ENCODE measurements at places on chromosomes 1 and 21. TPM values are rescaled to one million over a fixed set of nuclear protein-coding genes. Genes with fewer than 3 reads are reported as not detected.

Gene BMP8B
- under 0.01 TPM for total RNA-seq

Gene FAM72A
- total RNA-seq, result 6.3 TPM

Gene PTBP2
- total RNA-seq, result 21.9 TPM

Gene TMEM200B
- 0.26 TPM for total RNA-seq

Gene CHI3L2
- total RNA-seq, result not detected

Gene TMEM63A
- total RNA-seq, result 6.1 TPM

Gene AMPD1
- not detected for total RNA-seq

Gene GIPC2
- 41.4 TPM for total RNA-seq

Gene CD101
- total RNA-seq, result 0.95 TPM

Gene PTPN22
- not detected for total RNA-seq

Gene PTPRF
- total RNA-seq, result 56.3 TPM

Gene GSTM5
- 0.11 TPM for total RNA-seq

Gene PLPP3
- 73.9 TPM for total RNA-seq

Gene TXLNA
- total RNA-seq, result 61.2 TPM

Data from dermis lymphatic vessel endothelial cell (primary cell).